ENCODE measurements at places on chromosomes 2 and 18.
A peak's percentile ranks its signal among the peaks of the same experiment; 100 is the strongest.

DNA sequence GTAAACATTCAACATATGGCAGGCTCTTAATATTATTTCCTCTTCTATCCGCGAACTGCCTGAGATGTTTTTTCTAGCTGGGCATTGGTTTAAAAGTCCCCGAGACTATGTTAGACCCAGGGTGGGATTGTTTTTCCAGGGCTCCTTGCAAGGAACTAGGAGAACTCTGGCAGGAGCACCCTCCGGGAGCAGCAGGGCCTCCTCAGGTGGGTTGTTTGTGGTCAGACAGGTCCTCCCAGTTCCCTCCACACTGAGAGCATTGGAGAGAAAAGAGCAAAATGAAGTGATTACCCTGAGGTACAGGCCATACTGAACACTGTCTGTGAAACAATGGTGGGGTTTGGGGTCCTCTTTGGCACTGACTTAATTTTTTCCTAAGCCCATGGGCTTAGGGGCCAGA, 115.9 kb upstream of the LGALSL start:
- no peak for DNase-seq

DNA sequence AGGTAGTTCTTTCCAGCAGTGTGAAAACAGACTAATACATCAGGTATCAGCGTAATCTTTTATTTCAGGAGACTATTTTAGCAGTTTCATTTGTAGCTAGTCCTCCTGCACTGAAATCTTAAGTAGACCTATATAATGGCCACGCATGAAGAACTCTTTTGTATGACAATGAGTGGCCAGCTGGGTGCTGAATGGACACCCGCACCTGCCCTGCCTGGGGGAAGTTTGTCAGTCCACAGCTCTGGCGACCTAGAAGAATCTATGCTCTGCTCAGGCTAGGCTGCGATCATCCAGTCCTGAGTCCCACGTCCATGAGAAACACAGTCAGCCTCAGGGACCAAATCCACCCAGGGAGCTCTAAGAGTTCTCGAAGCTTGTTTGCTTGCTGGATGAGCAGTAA, 709.2 kb upstream of the ID2 start:
- no peak for DNase-seq

DNA sequence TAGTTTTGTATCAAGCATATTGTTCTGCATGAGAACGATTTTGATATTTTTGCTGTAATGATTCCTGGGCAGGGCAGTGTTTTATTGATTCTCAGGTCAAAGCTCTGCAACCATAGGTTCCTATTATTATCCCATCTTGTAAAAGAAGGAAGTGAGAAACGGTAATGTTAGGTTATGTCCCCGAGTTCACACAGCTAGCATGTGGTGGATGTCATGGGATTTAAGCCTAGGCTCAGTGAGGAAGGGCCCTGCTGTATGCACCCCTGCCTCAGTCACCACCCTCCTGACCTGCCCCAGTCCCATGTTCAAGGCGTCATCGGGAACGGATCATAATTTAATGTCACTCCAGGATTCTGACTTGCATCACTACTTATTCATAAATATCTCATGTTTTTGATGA, 10.7 kb downstream of the ACP1 start:
- DNase-seq = no peak

DNA sequence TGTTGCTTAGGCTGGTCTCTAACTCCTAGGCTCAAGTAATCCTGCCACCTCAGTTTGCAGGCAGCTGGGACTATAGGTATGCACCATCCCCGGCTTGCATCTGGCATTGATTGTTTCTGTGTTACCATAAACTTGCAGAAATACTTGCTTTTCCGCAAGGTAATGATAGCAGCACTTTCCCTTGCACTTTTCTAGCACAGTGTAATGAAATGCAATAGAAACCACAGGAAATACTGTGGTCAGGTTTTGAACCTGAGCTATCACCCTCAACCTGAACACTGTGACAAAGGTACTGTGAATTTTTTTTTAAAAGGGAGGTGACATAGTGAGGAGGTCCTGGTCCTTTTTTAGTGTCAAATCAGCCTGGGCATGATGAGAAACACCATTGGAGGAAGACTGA, 38.3 kb downstream of the DHRS9 start:
- DNase-seq = no peak

GRCh38 chr18:31042406-31043181, at the start of gene DSC3:
TSS of gene DSC3 (minus strand) at chr18:31042742. CDS start at chr18:31042660, 82 bp downstream.
- peak; percentile 31 for DNase-seq

DNA sequence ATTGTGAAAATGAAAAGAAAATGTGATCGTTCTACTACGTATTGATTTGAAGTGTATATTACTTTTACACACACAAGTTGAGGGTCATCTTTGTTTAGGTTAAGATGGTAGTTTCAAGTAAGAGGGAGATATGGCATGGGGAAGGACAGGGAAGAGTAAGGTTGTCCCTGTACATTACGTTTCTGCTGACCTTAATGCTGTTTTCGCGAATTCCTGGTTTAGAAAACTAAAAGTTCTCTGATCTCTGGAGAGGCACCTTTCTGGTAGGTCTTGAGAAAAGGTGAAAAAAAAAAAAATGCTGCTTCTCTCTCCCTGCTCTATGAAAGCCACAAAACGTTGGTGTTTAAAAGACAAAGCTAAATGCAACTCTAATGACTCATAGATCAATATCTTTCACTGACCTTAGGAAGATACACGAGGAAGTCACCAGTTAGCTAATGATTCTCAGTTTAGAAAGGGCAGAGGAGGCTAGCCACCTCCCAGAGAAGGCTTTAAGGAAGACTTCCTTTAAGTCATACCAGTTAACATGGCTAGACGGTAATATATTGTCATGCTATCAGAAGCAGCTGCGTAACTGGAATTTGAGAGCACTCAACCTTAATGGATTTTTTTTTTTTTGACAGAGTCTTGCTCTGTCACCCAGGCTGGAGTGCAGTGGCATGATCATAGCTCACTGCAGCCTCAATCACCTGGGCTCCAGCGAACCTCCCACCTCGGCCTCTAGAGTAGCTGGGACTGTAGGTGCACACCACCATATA, 13.2 kb downstream of the TXNDC2 start:
- peak; percentile 70 for DNase-seq

GRCh38 chr2:169291517-169291916, 70.8 kb downstream of the LRP2 start:
- DNase-seq = no peak

- DNase-seq = no peak
Measured at GRCh38 chr2:7861910-7862702, 819.8 kb upstream of the ID2 start.

DNA sequence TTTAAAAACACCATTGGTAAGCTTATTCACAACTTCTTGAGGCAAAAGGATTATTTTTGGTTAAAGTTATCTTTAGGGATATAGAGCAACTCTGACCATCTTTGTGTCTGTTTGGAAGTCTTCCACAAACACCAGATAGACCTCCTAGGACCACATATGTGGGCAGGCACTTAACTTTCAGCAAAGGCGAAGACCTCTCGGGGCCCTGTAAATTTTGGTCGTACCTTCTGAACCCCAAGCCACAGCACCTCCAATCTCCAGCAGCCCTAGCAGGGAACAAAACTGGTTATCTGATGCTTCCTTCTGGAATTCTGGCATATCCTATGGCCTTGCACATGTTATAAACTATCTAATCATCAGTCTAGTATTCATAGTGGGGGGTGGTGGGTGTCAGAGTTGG, 114.8 kb downstream of the MBD5 start:
- no peak for DNase-seq

- DNase-seq = peak; percentile 83
Measured at GRCh38 chr2:14189929-14190328, 442.6 kb upstream of the LRATD1 start.

- DNase-seq = no peak
Measured at GRCh38 chr2:105877945-105878344, 133.2 kb downstream of the NCK2 start.

DNA sequence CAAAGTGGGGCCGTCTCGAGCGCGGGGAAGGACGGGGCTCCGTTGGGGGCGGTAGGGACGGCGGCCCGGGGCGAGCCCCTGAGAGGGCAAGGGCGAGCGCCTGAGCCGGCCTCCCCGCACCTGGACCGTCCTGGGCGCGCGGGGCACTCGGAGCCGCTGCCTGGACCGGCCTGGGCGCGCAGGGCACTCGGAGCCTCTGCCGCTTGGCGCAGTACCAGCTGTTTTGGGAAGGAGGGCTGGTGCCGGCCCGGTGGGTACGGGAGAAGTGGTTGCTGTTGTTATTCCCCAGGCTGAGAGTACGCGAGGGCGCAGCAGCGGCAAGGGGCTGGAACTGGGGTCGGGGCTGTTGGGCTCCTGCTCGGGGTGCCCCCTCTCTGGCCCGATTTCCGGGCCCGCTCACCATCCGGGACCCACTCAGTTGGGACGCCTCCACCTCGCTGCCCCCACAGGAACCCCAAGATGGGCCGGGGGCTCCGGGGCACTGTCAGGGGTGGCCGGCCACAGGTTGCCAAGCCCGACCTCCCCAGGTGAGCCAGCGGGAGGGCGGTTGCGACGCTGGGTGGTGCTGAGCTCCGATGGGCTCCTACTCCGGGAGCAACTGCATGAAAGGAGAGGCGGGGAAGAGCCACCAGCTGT, 579 bp downstream of the ARHGEF4 start:
- DNase-seq = no peak

- DNase-seq = no peak
Measured at GRCh38 chr2:224876522-224876921, 160.4 kb upstream of the CCDC195 start.

DNA sequence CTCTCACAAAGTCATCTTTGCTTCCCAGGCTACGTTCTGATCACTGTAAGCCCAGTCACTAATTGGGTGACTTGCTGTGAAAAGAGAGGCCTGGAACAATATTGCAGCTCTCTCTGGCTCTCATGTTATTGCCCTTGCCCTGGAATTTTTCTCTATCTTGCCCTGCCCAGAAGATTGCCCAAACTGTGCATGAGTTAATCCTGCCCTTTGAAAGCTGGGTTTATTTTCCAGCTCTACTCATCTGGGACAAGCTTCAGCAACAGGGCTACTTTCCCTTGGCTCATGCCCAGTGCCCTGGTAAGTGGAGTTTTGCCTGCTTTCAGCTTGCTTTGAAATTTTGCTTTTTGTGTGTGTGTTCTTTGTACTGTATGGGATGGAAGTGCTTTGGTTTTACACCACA, 6.9 kb upstream of the EHBP1 start:
- no peak for DNase-seq

DNA sequence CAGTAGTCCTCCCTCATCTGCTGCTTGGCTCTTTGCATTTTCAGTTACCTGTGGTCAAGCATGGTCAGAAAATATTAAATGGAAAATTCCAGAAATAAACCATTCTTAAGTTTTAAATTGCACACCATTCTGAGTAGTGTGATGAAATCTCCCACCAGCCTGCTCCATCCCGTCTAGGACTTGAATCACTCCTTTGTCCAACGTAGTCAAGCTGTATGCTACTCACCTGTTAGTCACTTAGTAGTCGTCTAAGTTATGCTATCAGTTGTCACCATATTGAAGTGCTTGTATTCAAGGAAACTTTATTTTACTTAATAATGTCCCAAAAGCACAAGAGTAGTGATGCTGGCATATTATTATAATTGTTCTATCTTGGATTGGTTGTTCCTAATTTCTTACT, 172.5 kb downstream of the FIGN start:
- no peak for DNase-seq

GRCh38 chr2:67646714-67647333, 249.7 kb downstream of the ETAA1 start:
- DNase-seq = no peak

DNA sequence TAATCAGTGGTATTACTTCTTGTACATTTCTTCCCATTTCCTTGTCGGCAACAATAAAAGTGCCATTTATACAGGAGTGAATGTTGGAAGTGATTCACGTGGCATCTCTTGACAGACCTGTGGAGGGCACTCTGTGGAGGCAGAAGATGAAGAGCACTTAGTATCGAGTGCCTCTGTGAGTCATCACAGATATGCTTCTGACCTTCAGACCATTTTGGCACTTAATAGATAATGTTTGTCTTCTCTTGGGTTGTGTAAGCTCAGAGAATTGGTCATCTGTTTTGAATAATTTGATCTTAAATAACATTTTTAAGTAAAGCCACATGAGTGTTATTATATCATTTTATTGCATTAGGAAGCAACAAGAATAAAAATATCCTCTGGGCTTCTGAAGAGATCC, 305.5 kb downstream of the PTPRM start:
- peak; percentile 87 for DNase-seq

DNA sequence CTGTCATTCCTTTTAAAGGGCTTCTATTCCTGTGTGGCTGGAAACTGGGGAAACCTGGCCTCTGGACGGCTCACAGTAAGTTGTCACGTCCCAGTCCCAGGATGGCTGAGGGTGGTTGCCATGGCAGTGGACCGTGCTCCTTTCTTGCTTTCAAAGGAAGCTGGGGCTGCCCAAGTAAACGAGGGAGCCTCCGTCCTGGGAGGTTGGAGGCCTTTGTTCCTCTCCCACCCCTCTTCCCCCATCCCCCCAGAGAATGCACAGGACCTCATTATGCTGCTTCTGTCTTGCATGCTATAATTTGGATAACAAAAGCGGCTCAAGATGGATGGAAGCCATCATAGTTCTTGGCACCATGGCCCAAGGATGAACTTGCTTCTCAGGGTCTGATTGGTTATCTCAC, 325.5 kb upstream of the HS6ST1 start:
- DNase-seq = no peak

GRCh38 chr18:48662011-48662661, 123.3 kb downstream of the CTIF start:
- DNase-seq = peak; percentile 87
